Activated CD4-positive, alpha-beta T cell treated with anti-CD3 and anti-CD28 coated beads, Interleukin-2, amount 50 U/mL, for 4 hours (primary cell): ENCODE measurements at places on chromosomes 7 and 10.

DNA sequence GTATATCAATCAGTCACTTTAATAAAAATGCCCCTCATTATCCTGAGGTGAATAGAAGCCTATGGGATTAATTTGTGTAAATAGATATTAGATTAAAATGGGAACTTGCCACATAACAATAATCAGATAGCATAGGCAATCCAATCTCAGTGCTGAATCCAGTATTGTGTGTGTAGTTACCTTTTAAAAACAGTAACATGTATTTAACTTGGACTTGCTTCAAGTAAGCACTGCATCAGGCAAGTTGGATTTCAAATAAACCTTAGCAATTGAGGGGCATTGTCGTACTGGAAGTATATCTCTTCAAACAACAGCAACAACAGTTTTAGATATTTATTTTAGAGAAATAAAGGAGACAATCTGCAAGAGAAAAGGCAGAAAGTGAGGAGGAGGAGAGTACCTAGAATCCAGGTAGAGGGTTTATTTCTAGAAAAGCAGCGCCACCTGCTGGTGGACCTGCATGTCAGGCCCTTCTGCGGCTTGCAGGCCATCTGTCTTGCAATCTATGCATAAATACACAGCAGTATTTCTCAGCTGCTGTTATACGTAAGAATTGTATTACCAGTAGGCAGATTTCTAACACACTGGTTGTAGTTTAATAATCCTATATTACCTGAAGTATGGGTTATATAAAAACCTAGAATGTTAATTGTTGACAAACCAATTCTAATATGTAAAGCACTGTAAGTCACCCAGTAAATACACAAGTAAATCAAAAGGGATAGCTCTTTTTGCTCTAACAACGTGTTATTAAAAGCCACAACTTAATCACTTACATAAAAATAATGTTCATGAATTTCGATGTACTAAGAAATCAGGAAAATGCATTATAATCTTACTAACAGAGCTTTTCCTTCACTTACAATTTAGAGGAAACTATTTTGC, 652.8 kb downstream of the KCNMA1 start:
- peak; percentile 39 for DNase-seq

DNA sequence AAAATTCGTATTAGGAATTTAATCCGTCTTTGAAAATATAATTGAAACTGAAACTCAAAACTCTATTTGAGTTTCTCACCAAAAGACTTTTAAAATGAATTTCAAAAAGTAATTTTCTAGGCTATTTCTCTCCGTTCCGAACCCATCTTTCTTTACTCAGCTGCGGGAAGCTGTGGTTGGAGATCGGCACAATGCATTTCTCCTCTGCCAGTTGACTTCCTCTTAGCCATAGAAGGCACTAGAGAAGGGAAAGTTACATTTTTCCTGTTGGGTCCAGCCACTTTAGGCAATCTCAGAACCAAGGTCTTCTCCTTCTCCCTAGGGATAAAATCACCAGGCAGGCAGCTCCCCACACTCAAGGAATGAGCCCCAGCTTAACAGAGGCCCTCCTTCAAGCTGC, 133.6 kb upstream of the COL1A2 start:
- DNase-seq: no peak

DNA sequence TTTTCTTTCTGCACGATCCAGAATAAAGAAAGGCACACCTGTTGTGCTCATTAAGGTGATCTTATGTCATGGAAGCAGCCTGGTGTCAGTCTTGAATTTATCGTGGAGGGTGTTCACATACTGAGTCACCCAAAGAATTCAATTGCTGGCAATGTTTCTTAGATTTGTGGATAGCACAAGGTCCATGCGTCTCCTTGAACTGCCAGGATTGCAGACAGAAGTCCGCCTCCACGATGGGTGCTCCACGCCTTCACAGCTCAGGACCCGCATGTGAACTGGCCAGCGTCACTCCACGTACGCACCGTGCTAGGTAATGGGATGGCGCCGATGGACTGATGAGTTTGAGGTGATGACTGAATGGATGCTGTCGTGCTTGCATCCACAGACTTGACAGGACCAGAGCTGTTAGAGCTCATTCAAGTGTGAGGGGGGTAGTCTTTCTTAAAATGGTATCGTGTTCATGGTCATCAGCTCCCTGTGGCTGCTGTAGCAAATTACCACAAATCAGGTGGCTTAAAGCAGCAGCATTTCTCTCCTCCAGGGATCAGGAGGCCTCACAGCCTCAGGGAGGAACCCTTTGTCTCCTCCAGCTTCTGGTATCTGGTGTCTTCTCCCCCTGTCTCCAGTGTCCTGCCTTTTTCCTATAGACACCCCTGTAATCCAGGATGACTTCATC, 65.4 kb upstream of the DNAJB6 start:
- no peak for DNase-seq

DNA sequence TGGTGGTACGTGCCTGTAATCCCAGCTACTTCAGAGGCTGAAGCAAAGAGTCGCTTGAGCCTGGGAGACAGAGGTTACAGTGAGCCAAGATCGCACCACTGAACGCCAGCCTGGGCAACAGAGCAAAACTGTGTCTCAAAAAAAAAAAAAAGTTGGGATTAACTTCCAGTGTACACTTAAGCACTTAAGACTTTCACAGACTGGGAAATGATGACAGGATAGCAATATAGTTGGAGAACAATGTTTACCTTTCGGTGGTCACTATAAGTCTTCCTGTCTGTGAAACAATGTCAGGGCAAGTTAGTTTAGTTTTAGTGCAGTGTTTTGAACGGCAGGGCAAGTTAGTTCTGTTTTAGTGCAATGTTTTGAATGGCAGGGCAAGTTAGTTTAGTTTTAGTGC, 130.2 kb downstream of the TPST1 start:
- no peak for DNase-seq

DNA sequence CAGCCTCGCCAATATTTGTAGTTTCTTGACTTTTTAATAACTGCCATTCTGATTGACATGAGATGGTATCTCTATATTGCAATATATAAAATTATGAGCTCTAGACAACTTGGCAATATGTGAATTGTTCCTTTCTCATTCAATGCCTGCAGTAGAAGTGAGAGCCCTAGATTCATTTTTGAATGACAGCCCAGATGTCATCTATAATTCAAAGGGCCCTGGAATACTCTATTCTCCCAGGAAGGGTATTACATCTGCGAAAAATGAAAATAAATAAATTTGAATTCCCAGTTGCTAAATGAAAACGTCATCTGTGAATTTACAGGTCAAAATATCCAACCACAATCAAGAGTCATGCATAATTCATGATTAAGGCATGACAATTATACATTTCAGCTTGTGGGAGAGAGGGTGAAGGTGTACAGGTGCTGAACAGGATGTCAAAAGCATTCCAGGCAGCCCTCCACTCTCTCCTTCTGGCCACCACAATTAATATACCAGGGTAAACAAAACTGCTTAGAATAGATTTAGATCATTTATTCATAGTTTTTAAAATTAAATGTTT, 1147.3 kb downstream of the XPNPEP1 start:
- no peak for DNase-seq

DNA sequence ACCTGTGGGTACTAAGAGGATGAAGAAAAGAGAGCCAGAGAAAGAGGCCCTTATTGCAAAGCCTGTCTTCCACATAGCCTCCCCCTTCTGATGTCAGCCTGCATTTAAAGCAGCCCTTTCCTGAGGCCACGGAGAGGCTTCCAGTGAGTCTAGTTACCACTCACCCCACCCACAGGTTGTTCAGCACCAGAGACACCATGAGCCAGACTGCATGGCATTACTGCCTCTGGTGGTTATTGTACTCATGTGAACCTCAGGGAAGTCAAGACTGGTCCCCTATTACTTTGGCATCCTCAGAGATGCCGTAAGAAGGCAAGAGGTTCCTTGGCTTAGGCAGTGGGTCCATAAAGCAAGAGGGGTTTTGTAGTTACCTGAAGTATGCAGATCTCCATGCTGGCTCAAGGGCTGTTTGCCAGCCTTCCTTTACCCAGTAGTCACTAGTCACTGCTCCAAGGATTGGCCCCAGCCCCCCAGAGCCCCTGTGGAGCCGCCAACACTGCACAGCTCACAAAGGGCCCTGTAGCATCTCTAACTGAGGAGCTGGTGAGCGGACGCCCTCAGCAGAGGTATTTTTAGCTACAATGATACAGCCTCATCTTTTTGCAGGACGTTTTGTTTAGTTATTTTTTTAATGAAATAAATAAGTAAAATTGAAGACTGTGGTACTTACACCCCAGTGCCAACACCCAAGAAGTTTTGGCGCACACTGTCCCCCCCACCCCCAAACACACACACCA, 20.7 kb downstream of the LRRC4 start:
- no peak for DNase-seq

GRCh38 chr10:126108693-126109092, 212.3 kb downstream of the FANK1 start:
- no peak for DNase-seq

DNA sequence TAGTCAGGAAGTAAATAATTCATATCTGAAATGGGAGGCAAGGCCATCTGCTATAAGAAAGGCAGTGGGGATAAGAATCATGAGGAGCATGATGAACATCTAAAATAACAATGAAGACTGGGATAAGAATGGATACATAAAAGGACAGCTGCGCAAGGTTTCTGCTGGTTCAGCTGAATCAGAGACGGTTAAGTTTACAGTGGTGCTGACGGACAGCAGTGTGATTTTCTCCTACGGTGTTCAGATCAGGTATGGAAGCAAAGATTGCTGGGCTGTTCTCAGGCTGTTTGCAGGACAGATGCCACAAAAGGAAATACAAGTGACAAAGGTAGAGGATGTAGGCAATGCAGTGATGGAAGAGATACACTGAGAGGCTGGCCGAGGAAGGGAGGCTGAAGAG, 8.4 kb downstream of the CYCS start:
- DNase-seq: no peak

- DNase-seq: no peak
These were observed 76.9 kb upstream of the RSBN1L start for GRCh38 chr7:77619314-77619713.

- no peak for DNase-seq
These were observed 11.4 kb upstream of the ZKSCAN1 start for GRCh38 chr7:100003711-100004661.

DNA sequence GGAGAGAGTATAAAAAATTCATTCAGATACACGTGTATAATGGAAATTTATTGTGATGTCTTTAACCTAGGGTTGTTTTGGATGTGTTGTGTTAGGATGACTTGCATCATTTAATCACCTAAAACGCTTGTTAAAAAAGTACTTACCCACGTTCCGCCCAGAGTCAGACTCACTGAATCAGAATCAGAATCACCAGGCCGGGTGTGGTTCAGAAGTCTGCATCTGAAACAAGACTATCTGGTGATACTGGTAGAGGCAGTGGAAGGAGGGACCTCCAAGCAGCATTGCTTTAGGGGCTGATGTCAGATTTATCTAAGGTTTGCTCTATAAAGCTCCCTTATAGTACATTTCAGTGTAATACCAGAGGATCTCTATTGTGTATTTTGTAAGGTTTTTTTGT, 20.5 kb upstream of the PLXDC2 start:
- no peak for DNase-seq

GRCh38 chr10:86793696-86794095, 37.3 kb downstream of the BMPR1A start:
- DNase-seq: no peak

GRCh38 chr10:97072851-97073665, 112.7 kb downstream of the SLIT1 start:
- DNase-seq: peak; percentile 75

DNA sequence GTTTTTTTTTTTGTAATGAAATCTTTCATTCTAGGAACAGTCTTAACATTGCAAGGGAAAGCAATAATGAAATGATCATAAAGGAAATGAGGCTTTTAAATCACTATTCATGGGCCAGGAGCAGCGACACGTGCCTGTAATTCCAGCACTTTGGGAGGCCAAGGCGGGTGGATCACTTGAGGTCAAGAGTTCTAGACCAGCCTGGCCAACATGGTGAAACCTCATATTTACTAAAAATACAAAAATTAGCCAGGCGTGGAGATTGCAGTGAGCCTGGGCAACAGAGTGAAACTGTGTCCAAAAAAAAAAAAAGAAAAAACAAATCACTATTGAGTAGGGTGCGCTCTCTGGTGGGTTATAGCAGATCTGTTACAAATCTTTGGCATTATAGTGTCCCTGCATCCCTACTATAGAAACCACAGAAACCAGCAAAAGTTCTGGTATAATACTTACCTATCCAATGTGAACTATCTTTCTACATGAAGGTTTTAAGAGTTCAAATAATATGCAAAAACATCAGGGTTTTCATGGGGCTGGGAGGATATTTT, 72.1 kb downstream of the GLI3 start:
- DNase-seq: no peak

DNA sequence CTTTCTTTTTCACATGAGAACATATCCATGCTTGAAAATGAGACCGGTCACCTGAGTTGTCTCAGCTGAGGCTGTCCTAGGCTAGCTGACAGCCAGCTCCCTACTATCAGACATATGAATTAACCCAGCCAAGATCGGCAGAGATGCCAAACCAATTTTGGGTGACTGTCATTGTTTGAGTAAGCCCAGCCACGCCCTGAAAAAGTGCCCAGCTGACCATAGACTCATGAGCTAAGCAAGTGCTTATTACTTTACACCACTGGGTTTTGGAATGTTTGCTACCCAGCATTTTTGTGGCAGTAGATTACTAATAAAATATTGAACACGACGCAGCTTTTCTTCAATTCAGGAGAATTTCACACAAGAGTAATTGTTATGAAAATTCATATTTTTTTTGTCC, 265.2 kb upstream of the LYZL1 start:
- no peak for DNase-seq

GRCh38 chr10:52949899-52950298, 177.3 kb upstream of the MBL2 start:
- DNase-seq: no peak

GRCh38 chr7:91778416-91778815, 102.1 kb downstream of the MTERF1 start:
- DNase-seq: no peak

GRCh38 chr7:22109761-22110160, 164.1 kb upstream of the CDCA7L start:
- no peak for DNase-seq

GRCh38 chr7:116633131-116633988, 38.6 kb upstream of the MET start:
- no peak for DNase-seq

GRCh38 chr7:99729486-99730237, 5.3 kb downstream of the CYP3A7 start:
- no peak for DNase-seq

DNA sequence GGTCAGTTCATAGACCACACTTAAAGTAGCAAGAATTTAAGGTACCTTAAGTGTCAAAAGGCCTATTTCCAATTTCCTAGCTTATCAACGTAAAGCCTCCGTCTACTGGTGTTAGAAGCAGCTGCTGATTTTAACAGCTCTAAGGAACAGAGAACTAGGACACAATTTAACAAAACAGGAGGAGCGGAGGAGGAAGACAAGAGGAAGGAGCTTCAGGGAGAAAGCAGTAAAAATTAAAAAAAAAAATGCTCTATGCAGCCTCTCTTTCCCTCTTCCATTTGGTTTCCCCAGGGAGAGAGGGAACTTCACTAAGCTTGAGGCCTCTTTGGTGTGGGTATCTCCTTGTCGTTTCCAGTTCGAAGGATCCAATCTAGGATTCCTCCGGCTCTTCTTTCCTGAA, 22.7 kb downstream of the ARHGAP21 start:
- no peak for DNase-seq
